Suprapubic skin (tissue), 4 donors: ENCODE measurements at places on chromosomes 1 and 21.

DNA sequence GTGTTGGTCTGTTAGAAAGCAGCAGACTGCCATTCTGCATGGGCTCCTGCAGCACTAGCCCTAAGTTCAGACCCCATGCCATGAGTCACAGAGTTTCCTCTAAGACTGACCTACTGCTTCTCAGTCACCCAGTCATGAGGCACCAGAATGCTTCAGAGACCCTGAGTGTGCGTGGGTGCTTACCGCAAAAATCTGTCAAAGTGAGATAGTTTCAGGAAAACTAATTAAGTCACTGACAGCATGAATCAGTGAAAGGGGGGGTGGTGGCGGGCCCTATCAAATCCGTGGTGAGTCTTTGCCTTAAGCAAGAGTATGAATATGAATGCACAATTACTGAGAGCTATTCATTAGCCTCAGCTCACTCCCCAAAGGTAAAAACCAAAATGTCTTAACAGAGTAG lies 98.1 kb downstream of the KCTD3 start:
- DNase-seq, result no peak

DNA sequence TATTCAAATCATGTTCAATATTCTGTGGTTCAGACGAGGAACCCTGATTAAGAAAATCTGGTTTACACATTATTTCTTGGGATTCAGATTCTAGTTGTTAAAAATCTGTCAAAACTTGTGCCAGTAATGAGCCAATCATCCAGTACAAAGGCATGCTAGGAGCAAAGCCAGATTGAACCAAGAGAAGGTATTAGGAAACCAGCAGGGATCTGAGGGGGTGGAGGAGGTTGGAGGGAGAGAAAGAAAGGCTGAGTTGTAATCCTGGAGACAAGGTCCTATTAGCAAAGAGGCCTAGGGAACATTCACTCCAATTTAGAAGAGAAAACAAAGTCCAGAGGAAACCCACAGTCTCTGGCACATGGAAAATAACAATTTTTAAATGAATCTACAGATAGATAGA lies 352.9 kb downstream of the LTN1 start:
- DNase-seq, result no peak

GRCh38 chr1:147891088-147891487 lies 11.5 kb upstream of the GJA8 start:
- no peak for DNase-seq

DNA sequence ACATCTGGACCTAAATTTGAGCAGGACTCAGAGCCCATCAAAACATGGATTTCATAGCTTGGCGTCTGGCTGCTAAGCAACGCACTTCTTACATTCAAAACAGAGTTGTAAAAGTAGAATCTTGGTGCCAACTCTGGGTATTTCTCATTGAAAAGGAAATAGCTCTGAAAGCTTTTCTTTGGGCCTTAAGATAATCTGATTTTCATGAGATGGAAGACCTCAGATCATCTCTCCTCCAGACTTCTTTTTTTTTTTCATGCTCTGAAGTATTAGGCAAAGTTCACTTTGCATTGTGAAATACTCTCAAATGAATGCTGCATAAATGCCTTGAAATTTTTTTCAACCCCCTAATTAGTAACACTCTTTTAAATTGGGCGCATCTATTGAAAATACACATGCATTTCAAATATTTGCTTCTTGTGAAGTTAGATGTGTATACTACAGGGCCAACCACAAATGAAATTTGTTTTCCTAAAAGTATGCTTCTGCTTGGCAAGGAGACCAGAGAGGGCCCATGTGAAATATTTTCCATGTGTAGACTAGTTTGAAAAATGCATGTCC lies 4.2 kb downstream of the ADAMTS5 start:
- DNase-seq, result no peak

DNA sequence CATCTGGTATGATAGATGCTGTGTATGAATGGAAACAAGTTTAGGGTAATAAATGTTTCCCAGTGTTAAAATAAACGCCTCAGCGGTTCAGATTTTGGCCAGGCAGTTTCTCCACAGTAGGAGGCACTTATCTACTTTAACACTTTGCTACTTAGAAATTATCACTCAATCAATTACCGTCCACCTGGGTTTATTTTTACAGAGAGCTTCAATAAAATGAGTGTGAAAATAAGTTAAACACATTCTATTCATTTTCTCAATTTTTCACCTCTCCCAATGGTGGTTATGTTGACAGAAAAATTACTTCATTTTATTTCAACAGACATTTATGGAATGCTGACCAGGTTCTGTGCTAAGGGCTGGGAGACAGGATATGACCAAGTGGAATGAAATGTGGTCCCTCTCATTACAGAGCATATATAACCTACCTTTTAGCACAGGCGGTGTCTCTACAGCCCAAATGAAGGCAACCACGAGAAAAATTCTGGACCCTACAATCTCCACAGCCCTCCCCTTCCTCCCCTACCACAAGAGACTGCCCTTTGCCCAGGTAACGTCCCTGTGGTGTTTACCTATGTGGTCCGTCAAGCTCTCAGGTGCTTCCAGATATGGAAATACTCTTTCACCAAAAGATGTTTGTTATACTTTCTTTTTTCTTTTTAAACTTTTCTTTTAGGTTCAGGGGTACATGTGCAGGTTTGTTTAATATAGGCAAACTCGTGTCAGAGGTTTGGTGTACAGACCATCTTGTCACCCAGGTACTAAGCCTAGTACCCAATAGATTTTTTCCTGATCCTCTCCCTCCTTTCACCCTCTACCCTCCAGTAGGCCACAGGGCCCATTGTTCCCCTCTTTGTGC lies 105.5 kb downstream of the HLCS start:
- no peak for DNase-seq

DNA sequence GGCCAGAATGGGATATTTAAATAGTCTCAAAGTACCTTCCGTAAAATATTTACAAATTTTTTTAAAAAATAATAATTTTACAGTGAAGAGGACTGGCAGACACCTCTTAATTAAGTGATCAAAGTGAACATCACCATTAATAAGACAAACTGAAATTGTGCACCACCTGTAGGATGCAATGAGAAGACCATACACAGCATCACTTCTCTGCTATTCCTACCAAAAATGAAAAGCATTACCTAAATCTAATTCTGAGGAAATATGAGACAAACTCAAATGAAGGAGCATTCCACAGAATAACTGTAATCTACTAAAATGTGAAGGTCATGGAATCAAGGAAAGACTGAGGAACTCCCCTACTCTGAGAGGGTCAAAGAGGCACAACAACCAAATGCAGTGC lies 68.2 kb upstream of the PRDX6 start:
- no peak for DNase-seq

GRCh38 chr1:12593621-12594066 lies 24.4 kb downstream of the DHRS3 start:
- no peak for DNase-seq

GRCh38 chr1:228748431-228748830 lies 13.2 kb downstream of the RHOU start:
- DNase-seq, result no peak

DNA sequence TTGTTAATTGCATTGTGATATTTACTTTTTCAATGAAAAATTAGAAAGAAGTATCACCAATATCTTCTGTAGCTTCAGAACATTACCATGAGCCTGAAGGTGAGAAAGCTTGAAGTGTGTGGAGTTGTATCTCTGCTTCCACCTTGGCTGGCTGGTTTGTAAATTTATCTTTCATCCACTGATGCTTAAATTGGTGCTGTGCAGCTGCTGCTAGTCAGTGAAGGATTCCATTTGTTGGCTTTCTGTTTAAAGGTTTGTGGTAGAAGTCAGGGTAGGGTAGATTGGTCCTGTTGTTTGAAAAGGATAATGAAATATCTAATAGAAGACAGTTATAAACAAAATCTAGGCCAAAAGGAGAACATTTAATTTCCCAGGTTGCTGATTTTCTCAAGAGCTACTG lies 105.7 kb downstream of the C1orf21 start:
- no peak for DNase-seq

DNA sequence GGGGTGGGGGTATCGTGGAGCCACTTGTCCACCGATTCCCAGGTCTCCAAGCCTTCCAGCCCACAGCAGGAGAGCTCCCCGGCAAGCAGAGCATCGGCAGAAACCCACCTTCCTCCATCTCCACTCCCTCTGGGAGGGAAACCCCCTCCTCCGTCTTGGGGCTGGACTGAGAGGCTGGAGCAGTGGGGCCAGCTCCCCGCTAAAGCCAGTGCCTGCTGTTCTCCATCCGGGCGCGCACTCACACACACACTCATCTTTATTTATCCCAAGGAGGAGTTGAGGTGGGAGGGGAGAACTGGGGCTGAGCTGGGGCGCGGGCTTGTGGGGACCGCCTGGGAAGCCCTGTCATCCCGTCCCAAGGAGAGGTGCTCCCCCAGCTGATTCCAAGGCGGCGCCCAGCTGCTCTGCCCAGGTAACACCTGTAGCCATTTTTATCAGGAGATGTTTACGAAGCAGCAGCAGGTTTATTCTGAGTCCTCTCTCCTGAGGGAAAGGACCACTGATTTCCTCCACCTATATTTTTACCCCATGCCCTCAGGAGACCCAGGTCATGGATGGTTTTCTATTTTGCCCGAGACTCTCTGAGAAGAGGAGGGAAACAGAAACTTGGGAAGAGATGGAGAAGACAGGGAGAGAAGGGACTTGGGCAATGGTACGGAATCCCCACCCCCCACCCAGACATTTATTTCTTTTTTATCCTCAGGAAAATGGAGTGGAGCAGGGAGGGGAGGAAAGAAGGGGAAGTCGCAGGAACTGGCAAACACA lies 2.1 kb downstream of the KCNN3 start:
- DNase-seq, result no peak

- no peak for DNase-seq
Measured at GRCh38 chr1:56533197-56533596, 46.2 kb downstream of the PLPP3 start.

GRCh38 chr1:96962751-96963211 lies 241.2 kb downstream of the PTBP2 start:
- DNase-seq, result no peak

DNA sequence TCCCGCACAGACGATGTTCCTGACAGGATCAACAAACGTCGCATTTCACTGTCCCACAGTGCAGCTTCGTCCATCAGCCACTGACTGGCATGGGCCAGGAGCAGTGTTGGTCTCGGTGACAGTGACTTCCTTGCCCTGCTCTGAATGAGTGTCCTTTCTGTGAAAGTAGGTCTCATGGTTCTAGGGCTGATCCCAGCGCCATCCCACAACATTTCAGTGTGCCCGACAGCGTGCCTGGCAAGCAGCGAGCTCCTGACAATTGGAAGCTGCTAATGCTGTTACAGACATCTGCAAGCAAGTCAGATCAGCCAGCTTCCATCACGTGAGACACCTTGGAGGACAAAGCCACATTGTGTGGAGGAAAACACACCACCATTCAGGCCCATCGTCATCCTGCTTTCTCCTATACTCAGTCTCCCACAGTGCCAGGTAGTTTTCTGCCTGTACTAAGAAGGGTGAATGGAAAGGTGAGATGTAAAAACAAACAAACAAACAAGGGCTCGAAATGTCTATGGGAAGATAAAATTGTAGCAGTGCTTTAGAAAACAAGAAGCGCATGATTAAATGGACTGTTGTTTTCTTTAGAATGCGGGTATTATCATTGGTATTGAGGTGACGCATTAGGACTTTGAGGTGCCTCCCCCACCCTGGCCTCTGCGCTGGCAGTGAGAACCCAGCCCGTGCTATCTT lies 21.9 kb downstream of the ERRFI1 start:
- DNase-seq, result peak; percentile 86

DNA sequence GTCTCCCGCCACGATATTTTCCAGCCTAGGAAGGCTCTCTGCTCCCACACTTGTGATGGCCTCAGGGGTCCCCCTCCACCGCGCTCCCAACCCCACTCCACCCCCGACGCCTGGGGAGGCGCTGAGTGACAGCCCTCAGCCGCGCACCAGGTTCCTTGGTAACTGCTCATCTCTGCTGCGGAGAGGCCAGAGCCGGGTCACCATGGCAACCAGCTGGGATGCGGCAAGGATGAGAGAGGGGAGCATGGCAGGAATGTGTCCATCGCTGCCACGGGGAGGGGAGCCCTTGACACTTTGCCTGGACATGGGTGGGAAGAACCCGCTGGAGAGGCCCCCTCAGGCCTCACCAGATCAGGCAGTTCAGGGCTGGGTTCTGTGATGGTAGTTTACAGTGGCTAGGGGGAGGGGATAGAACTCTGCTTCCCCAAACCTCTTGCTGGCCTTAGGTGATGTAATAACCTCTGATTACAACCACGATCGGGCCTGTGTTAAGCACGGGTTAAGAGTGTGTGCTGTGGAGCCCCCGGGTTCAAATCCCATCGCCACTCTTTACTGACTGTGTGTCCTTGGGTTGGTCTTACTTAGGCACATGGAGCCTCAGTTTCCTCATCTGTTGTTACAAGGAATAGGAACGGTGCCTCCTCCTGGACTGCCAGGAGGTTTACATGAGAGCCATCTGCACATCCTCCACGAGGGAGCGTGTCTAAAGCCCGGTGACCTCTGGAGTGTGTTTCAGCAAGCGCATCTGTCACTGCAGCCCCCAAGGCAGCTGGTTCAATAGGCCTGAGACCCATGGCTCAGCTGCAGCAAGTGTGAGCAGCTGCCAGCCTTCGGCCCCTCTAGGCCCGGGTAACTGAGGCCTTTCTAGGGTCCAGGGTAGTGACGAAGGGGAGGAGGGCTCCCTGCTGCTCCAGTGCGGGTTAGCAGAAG lies 6.3 kb downstream of the KIF17 start:
- no peak for DNase-seq

DNA sequence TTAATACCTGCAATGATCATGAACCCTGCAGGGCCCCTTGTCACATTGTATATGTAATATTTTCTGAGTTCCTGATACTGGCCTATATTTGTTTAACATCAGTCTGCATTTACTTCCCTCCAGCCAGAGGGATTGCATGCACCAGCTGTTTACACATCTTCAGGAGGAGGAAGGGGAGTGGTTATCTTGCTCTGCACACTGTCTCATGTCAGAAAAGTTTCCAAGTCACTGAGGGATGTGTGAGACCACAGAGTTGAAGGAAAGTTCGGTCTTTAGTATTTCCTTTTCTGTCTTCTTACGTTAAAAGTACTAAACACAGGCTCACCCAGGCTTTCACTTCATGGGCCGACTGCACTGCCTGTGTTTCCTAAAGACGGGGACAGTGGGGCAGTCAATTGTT lies 574.1 kb downstream of the LMO4 start:
- DNase-seq, result no peak

DNA sequence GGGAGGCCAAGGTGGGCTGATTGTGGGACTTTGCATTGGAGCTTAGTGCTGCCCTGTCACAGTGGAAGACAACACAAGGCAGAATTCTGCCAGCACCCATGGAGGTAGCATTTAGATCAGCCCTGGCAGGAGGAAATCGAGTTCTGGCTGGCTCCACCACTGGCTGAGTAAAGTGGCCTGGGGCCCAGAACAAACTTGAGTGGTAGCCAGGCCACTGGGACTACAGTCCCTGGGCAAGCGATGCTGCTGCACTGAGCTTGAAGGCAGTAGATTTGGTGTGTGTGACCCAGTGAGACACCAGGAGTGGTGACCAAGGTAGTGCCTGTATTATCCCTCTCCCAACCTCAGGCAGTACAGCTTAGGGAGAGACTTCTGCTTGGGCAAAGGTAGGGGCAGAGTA lies 22.5 kb upstream of the UHMK1 start:
- no peak for DNase-seq

DNA sequence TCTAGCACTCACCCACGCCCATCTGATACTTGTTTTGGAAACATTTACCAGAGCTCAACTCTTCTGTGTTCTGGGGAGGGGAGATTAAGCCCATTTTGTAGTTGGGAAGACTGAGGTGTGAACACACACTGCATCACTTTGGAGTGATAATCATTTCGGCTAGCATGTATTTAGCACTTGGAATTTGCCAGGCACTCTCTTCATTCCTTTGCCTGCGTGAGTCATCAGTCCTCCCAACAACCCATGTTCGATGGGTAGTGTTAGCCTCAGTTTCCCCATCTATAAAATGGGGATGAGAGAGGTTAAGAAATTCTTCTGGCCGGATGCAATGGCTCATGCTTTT lies 182.8 kb upstream of the TMEM51 start:
- no peak for DNase-seq

GRCh38 chr21:42198929-42199867 lies 19.7 kb upstream of the ABCG1 start:
- DNase-seq, result no peak
